ENCODE measurements at places on chromosomes 5 and 9.

GRCh38 chr5:146400201-146400600 is 46.9 kb upstream of the TCERG1 start:
- DNase-seq = no peak

- DNase-seq = no peak
Observed at GRCh38 chr5:59810041-59810440, 83.5 kb downstream of the PDE4D start.

- no peak for DNase-seq
Observed at GRCh38 chr5:142455856-142456255, 131.0 kb upstream of the SPRY4 start.

GRCh38 chr9:128149001-128149701 is at the start of gene LCN2:
LCN2 (plus strand) TSS chr9:128149453; CDS start chr9:128149526, 73 bp downstream.
- DNase-seq = no peak

GRCh38 chr5:81544351-81545018 is 150.6 kb upstream of the ACOT12 start:
- DNase-seq = no peak

Measured in HL-60 (cell line).